ENCODE measurements at places on chromosomes 12 and 14.
A peak's percentile ranks its signal among the peaks of the same experiment; 100 is the strongest.

GRCh38 chr14:102495491-102496330 is 13.9 kb downstream of the ANKRD9 start:
- no peak for DNase-seq

GRCh38 chr14:57462551-57462950 is 31.1 kb downstream of the CCDC198 start:
- no peak for DNase-seq

GRCh38 chr12:110289044-110289710 is 8.1 kb downstream of the ATP2A2 start:
- DNase-seq, result no peak

- DNase-seq, result no peak
These were observed 101.8 kb downstream of the LRIG3 start for GRCh38 chr12:58818546-58818945.

DNA sequence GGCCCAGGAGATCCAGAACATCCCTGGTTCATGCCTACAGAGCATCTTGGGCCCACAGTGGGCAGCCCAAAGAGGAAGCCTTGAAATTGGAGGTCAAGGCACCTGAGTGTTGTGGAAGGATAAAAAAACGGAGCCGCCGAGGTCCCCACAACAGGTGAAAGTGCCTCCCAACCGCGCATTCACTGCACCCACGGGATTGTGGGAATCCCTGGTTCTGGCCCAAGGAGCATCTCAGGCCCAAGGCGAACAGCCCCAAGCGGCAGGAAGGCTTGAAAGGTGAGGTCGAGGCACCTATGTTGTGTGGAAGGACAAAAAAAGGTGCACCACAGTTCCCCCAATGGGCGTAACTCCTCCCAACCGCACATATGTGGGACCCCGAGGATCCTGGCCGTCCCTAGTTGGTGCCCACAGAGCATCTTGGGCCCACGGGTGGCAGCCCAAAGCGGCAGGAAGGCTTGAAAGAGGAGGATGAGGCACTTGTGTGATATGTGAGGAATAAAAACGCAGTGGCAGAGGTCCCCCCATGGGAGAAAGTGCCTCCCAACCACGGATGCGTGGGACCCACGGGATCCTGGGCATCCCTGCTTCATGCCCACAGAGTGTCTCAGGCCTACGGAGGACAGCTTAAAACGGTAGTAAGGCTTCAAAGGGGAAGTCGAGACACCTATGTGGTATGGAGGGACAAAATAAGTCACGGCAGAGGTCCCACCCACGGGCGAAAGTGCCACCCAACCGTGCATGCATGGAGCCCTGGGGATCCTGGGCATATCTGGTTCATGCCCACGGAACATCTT is 583.9 kb downstream of the ALG10 start:
- DNase-seq, result no peak

DNA sequence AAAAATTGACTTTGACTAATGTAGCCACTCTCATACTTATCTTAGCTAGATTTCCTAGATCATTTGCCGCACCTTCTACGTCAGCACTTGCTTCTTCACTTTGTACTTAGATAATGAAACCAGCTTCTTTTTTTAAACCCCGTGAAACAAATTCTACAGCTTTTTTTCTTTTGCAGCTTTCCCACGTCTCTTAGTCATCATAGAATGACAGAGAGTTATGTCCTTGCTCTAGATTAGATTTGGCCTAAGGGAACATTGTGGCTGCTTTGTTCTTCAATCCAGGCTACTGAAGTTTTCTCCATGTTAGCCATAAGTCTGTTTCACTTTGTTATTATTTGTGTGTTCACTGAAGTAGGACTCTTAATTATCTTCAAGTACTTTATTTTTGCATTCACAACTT is 94.9 kb downstream of the SLCO1A2 start:
- no peak for DNase-seq

GRCh38 chr14:92954933-92955332 is 32.0 kb downstream of the CHGA start:
- no peak for DNase-seq

DNA sequence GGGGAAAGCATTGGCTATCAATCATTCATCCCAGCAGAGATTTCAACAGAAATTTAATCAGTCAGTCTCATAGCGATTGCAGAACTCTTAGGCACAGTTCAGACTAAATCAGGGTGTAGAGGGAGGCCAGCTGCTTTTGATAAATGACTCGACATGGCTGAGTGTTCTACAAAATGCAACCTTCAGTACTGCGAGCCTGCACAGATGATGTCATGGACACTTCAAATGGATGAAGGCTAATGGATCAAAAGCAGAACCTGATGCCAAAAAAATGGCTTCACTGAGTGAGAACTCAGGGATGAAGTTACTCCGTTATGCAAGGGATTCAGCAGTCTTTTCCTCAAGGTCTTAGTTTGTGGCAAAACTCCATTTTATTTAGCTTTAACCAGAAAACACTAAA is 167.3 kb downstream of the DACT1 start:
- no peak for DNase-seq

- no peak for DNase-seq
These were observed 44.5 kb downstream of the MAP1LC3B2 start for GRCh38 chr12:116603546-116604177.

DNA sequence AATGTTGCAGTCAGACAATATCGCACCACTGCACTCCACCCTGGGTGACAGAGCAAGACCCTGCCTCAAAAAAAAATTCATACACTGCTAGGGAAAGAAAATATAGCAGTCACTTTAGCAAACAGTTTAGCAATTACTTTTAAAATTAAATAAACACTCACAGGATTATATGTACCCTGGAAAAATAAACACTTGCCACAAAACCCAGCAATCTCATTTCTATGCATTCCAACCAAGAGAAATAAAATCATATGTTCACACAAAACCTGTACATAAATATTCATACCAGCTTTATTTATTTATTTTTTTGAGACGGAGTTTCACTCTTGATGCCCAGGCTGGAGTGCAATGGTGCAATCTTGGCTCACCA is 20.2 kb downstream of the ATXN2 start:
- DNase-seq, result no peak

GRCh38 chr12:56804169-56804568 is 41.0 kb downstream of the HSD17B6 start:
- DNase-seq, result no peak

DNA sequence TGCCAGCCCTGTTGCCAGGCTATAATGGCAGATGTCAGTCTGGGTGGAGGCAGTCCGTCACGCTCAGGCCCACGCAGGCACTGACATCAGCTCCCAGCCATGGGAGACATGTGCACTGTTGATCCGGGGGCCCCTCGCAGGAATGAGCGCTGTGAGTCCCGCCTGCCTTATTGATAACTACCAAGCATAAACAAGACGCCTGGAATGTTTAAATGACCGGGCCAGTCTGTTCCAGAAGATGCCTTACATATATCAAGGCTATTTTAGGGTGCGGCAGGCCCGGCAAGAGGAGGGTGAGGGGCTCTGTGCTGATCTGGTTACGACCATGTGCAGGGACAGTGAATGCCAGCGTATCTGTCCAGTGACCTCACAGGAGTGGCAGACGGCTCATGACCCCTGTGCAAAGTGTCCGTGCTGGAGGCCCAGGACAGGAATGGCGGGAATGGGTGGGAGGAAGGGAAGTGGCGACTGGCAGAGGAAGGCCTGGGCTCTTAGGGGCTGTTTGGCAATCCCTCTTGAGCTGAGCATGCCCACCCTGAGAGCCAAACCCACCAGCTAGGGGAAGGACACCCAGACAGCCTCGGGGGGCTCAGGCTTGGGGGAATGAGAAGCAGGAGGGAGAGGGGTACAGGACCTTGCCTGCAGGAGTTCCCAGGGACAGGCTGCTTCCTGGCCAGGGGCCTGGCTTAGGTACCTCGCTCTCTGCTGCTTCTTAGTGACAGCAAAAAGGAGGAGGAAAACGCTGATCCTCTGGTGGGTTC is 49.3 kb downstream of the DLK1 start:
- DNase-seq, result no peak

DNA sequence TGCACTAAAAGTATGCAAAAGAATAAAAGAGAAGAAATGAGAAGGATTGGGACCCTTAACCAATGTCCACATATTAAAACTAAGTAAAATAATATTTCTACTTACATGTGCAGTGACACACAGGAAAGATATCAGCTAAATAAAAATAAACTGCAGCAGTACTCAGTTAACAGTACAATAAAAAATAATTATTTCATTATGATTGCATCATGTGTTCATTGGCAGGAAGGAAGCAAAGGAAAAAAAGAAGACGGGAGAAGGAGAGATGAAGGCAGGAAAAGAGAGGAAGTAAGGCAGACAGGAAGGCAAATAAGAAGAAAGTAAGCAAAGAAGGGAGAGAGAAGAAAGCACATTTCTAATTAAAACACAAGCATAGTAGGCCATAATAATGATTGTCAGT is 33.0 kb downstream of the RASSF9 start:
- no peak for DNase-seq

- no peak for DNase-seq
These were observed 5.0 kb downstream of the MYO1A start for GRCh38 chr12:57044889-57045288.

GRCh38 chr12:90972226-90972625 is 17.2 kb upstream of the CCER1 start:
- no peak for DNase-seq

- DNase-seq, result no peak
These were observed 24.9 kb upstream of the PRKAB1 start for GRCh38 chr12:119642986-119643385.

DNA sequence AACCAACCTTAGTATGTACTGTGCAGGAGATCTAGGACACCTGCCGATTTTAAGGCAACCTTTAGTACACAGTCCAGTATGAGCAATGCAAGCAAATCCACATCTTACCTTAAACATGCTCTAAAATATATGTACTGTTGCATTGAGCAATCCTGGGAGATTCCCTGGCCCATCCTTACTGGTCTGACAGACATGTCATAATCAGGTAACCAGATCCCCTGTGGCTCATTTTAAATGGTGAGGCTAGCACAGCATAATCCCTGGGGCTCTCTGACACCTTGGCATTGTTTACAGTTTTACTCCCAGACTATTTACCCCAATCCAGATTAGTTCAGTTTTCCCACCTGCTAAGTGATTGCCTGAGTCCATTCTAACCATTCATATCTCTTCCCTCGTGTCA is 15.1 kb downstream of the BMAL2 start:
- no peak for DNase-seq

DNA sequence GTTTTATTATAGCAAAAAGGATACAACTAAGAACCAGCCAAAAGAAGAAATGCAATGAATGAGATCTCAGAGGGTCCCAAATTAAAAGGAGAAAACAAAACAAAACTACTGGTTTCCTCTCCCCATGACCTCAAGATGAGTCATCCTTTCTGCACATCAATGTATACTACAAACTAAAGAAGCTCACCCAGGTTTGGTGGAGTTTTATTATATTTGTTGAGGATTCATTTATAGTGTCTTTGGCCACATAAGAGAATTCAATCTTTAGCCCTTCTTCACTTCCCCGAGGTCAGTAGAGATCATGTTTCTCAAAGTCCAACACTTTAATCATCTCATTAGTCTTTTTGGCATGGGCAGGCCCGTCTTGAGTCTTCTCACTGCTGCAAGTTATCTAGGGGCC is 210.6 kb downstream of the SLC6A15 start:
- no peak for DNase-seq

- DNase-seq, result peak; percentile 33
These were observed 1.4 kb upstream of the CCDC85C start for GRCh38 chr14:99605299-99605961.

- no peak for DNase-seq
These were observed 41.9 kb downstream of the ATP23 start for GRCh38 chr12:57983146-57983857.

DNA sequence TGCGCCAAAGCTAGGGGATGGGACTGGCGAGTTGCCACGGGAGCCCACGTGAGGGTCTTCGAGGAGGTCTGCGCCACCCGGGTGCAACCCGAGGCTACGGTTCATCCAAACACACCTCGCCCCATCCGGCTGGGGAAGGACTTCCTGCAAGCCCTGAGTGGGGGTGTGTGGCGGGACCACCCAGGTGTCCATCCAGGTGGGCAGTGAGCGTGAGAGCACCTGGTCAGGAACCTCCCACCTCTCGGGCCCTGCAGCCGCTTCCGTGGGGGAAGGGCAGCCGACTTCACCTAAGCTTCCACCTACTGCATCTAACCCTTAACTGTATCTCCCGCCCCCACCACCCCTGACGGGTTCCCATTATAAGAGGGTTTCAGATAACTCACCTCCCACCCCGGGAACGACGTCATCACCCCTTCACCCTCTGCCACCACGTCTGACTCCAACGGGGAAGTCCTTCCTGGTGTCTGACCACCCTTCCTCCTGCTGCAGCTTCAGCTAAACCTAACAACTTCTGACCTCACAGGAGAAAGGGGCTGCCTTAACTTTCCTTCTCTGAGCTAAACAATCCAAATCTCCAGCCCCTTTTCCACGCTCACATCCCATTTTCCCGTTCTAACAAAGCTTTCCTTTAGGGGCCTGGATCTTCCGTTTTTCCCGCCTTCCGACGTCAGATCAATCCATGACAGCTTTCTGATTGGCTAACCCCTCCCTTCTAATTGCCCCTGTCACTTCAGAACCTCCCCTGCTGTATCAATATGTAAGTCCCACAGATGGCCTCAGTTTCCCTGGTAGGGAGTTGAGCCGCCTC is 27.4 kb upstream of the SMUG1 start:
- DNase-seq, result peak; percentile 51

DNA sequence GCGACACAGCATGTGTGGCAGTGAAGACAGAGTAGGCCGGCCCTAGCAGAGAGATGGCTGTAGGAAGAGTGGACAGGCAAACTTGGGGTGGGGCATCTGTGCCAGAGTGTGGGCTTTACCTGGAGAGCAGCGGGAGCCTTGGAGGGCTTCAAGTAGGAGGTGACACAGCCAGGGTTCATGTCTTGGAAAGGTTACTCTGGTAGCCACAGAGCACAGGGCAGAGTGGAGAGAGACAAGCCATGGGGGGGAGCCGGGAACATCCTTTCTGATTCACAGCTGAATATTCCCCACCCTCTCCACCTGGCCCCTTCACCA is 53.5 kb upstream of the DIO3 start:
- no peak for DNase-seq

GRCh38 chr12:49093792-49094159 is 825 bp downstream of the DHH start:
- DNase-seq, result no peak

DNA sequence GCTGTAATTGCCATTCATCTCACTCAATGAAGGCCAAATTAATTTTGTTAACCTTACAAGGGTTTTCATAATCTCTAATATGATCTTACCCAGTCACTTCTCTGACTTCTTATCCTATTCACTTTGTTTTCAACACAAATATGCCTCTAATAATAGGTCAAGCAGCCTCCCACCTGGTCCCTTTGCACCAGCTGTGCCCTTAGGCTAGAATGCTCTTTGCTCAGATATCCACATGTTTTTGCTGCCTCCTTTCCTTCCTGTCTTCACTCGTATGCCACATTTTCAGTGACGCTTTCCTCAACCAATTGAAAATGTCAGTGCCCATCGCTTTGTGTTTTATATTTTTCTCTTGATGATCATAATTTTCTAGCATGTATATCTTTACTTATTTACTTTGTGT is 106.4 kb upstream of the SYT10 start:
- no peak for DNase-seq

GRCh38 chr14:81449576-81449975 is 49.5 kb upstream of the STON2 start:
- DNase-seq, result no peak

GRCh38 chr12:22967171-22967570 is 342.2 kb downstream of the ETNK1 start:
- DNase-seq, result no peak

GRCh38 chr14:89959853-89960445 is 4.2 kb downstream of the TDP1 start:
- DNase-seq, result no peak

- no peak for DNase-seq
These were observed 119.7 kb upstream of the PDE3A start for GRCh38 chr12:20248646-20249045.

- DNase-seq, result no peak
These were observed 1096.5 kb upstream of the TMEM132C start for GRCh38 chr12:127170226-127171180.

- no peak for DNase-seq
These were observed 53.0 kb downstream of the ETNK1 start for GRCh38 chr12:22677781-22678574.

All from stimulated activated naive B cell treated with anti-CD40 and anti-IgM and Interleukin-4, amounts not matched to agents 10 μg/mL and 1 μg/mL and 100 μg/mL, for 72 hours (primary cell).